ENCODE measurements at places on chromosomes 4 and X. TPM values are rescaled to one million over a fixed set of nuclear protein-coding genes. Genes with fewer than 3 reads are reported as not detected.
A peak's percentile ranks its signal among the peaks of the same experiment; 100 is the strongest.

GRCh38 chr4:113665036-113665435 is 96.5 kb downstream of the CAMK2D start:
- no peak overlapping the region for H3K27ac ChIP-seq
- H3K27me3 ChIP-seq, result no peaks in the 10 kb centered on the region
- H3K4me1 ChIP-seq, result peaks cover 7% of the 10 kb centered on the region
- no peak for DNase-seq

- no peaks in the 10 kb centered on the region for H3K27me3 ChIP-seq
- no peaks in the 10 kb centered on the region for H3K4me1 ChIP-seq
- H3K27ac ChIP-seq, result no peak overlapping the region
- no peak overlapping the region for H3K4me3 ChIP-seq
- DNase-seq, result no peak
These were observed 460.1 kb upstream of the SLIT2 start for GRCh38 chr4:19791422-19792123.

DNA sequence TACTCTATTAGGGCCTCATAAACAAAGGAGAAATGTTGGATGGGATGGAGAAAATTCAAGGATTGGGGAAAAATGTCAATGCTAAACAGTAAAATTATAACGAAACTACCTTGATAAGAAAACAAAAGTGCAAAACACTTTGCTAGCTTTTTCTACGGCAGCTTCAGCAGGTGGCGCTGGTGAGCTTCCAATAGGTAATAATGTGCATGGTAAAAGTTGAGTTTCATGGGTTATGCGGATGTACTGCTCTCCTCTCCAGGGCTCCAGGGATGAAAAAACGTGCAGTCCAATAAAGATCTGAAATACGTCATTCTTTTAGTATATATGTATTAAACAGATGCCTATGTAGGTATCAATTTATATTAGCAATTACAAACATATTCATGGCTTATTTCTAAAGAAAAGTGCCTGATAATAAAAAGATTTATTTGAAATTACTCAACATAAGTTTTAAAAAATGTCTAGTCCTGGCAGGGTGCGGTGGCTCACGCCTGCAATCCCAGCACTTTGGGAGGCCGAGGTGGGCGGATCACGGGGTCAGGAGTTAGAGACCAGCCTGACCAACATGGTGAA is 239.6 kb downstream of the GRXCR1 start:
- peak; percentile 80 for DNase-seq
- no peaks in the 10 kb centered on the region for H3K36me3 ChIP-seq
- no peaks in the 10 kb centered on the region for H3K27me3 ChIP-seq
- no peaks in the 10 kb centered on the region for H3K4me1 ChIP-seq
- no peak overlapping the region for H3K4me3 ChIP-seq

The LEF1 gene
- total RNA-seq, result 131 TPM

DNA sequence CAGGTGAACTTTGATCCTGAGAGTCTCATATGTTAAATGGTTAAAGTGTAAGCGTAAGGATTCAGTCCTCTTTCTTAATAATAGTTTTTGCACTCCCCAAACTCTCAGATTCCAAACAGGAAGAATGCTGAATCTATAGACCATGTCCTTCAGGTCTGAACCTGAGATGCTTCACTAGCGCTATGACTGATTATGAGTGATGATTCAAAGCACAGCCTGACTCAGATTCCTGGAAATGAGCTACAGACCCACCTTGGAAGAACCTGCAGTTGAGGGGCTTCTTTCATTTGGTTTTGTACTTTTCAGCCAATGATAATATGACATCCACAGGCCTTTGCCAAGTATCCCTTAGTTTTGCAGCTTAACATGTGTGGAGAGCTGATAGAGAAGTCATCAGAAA is 1.4 kb downstream of the EDNRA start:
- no peaks in the 10 kb centered on the region for H3K4me1 ChIP-seq
- no peaks in the 10 kb centered on the region for H3K36me3 ChIP-seq
- H3K27ac ChIP-seq, result no peak overlapping the region

The SH2D1A gene
- total RNA-seq, result 51.7 TPM

The GAK gene
- 147 TPM for total RNA-seq

DNA sequence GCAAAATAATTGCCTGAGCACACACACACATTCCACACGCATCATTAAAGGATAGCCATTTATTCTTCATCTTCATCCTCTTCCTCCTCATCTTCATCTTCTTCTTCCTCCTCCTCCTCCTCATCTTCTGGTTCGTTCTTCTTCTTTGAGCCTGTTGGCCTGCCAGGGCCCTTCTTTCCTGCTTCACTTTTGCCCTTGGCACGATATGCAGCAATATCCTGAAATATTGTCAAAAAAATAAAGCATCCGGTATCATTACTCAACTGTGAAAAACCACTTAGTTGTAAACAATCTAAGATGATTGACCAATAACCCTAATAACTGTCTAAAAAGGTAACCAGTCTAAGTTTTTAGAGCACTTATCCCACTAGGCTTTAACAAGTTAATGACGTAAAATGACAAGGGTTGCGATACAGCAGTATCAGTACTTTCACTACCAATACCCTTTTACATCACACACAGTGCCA is 2.1 kb downstream of the HMGB2 start:
- no peaks in the 10 kb centered on the region for H3K27me3 ChIP-seq
- no peak for DNase-seq
- H3K36me3 ChIP-seq, result peaks cover 44% of the 10 kb centered on the region
- H3K4me1 ChIP-seq, result peaks cover 40% of the 10 kb centered on the region

GRCh38 chrX:17674601-17675000 is 62.7 kb upstream of the SCML1 start:
- no peak for DNase-seq
- H3K27ac ChIP-seq, result no peak overlapping the region
- peaks cover 7% of the 10 kb centered on the region for H3K36me3 ChIP-seq

Measured in activated CD4-positive, alpha-beta T cell treated with anti-CD3 and anti-CD28 coated beads, Interleukin-2, amount 10 ng/mL, durations not matched to agents 24 days and 14 days (primary cell).